ENCODE measurements at places on chromosomes 12 and 14. TPM values are rescaled to one million over a fixed set of nuclear protein-coding genes. Genes with fewer than 3 reads are reported as not detected.

ANKRD33 gene
- total RNA-seq = not detected

TRHDE gene
- total RNA-seq = 0.13 TPM

- H3K27me3 ChIP-seq = no peaks in the 10 kb centered on the region
- no peaks in the 10 kb centered on the region for H3K4me1 ChIP-seq
- no peak for DNase-seq
- H3K36me3 ChIP-seq = no peaks in the 10 kb centered on the region
- H3K27ac ChIP-seq = no peak overlapping the region
Measured at GRCh38 chr12:27422697-27423096, 23.8 kb upstream of the SMCO2 start.

- H3K36me3 ChIP-seq = no peaks in the 10 kb centered on the region
- H3K27ac ChIP-seq = no peak overlapping the region
- no peak for DNase-seq
- no peak overlapping the region for H3K4me3 ChIP-seq
Measured at GRCh38 chr12:24943947-24944600, 4.8 kb downstream of the BCAT1 start.

DNA sequence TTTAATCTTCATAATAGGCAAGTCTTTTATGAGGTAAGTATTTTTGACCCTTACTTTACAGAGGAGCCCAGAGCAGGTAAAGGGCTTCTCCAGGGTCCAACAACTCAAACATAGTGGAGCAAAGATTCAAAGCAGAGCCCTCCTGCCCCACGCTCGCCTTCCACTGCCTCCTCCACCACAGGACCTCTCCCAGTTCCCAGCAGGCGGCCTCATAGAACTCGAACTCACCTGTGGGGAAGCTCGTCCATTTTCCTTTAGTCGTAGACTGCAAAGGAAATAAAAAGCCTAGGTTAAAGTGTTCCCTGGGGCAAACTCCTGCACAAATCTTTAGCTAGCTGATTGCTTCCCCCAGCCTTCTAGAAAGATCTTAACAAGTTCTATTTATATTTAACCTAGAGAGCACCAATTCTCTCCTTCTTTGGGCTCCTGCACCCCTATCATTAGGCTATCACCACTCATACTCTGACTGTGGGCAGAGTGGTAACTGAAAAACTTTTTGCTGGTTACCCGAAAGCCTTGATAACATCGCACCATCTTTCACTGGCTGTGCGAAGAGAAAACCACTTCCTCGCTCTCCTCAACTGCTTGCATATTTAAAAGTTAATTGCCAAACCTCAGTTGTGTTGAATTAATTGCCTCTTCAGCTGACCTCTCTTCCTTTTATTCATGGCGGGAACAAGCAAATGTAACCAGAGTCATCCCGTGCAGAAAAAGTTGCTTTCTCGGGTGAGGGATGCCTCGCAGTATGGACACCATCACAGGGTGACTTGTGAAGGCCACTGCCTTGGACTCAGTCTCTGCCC lies 299.6 kb downstream of the DPF3 start:
- H3K4me3 ChIP-seq = no peak overlapping the region
- H3K27ac ChIP-seq = no peak overlapping the region
- H3K27me3 ChIP-seq = peaks cover 1% of the 10 kb centered on the region
- no peak for DNase-seq
- H3K4me1 ChIP-seq = no peaks in the 10 kb centered on the region

DNA sequence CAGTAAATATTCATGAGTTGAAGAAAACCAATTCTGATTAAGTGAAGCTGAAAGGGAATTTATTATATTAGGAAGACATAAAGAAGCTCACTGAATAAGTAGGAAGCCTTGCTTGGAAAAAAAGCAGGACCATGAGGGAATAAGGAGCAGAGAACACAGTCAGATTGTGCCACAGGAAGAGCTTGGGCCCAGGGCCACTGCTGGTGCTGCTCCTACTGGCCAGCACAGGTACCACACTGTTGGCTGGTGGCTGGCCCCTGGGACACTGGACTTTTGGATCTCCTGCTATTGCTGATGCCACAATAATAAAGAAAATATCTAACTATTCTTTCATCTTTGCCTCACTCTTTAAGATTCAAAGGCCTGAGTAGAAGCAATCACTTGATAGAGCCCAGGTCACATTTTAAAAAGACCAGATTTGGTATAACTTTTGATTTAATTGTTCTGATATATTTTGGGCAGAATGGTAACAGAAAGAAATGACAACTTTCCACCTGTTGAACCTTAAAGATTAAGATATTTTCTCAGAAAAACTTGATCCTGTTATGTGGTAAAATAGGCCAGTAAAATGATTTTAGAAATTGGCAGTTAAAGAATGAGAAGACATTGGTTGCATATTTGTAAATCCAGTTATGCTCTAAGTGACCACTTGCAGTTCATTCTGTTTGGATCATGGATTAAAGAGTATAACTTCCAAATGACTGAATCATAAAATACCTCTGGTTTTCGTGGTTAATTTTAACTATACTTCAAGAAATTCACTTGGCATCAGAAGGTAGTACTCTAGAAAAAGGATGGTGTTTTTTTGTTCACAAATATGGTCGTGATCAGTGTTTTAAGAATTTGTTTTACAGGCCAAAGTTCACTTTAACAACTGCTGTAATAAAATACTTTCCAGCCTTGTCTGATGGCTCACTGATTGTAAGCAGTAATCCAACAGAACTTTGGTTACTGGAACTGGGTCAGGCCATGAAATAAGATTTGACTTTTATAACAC lies 68.3 kb downstream of the DERA start:
- no peak for DNase-seq
- H3K36me3 ChIP-seq = peaks cover 11% of the 10 kb centered on the region
- no peaks in the 10 kb centered on the region for H3K27me3 ChIP-seq
- no peak overlapping the region for H3K4me3 ChIP-seq
- peak overlapping the region; percentile 44 for H3K27ac ChIP-seq

- H3K4me3 ChIP-seq = no peak overlapping the region
- no peaks in the 10 kb centered on the region for H3K36me3 ChIP-seq
- DNase-seq = no peak
- H3K27me3 ChIP-seq = no peaks in the 10 kb centered on the region
Measured at GRCh38 chr12:92424338-92424737, 278.5 kb upstream of the PLEKHG7 start.

NANOG gene
- 0.19 TPM for total RNA-seq

GRCh38 chr14:38255673-38256532 lies at the start of gene CLEC14A:
CLEC14A (minus strand) TSS chr14:38256093; CDS start chr14:38256022, 71 bp downstream.
- H3K27ac ChIP-seq = peak within 1 kb of the TSS; percentile 71
- H3K36me3 ChIP-seq = no peaks in the 10 kb centered on the region
- no peaks in the 10 kb centered on the region for H3K27me3 ChIP-seq
- peak within 1 kb of the TSS; percentile 69 for H3K4me3 ChIP-seq
- no peaks in the 10 kb centered on the region for H3K4me1 ChIP-seq
- DNase-seq = peak; percentile 89

GRCh38 chr12:56010111-56010570 lies 10.7 kb upstream of the IKZF4 start:
- no peak overlapping the region for H3K27ac ChIP-seq
- H3K36me3 ChIP-seq = peaks cover 3% of the 10 kb centered on the region
- DNase-seq = no peak

B4GALNT3 gene
- total RNA-seq = 4.0 TPM

GRCh38 chr14:24630087-24630871 lies 3.7 kb downstream of the GZMB start:
- no peaks in the 10 kb centered on the region for H3K4me1 ChIP-seq
- no peak overlapping the region for H3K4me3 ChIP-seq

RNASE1 gene
- 97.8 TPM for total RNA-seq

KCNMB4 gene
- total RNA-seq = 1.9 TPM

CMKLR1 gene
- 5.5 TPM for total RNA-seq

- H3K4me3 ChIP-seq = peak overlapping the region; percentile 67
- H3K36me3 ChIP-seq = no peaks in the 10 kb centered on the region
- peaks cover 2% of the 10 kb centered on the region for H3K27me3 ChIP-seq
- no peak overlapping the region for H3K27ac ChIP-seq
- DNase-seq = no peak
- H3K4me1 ChIP-seq = peaks cover 21% of the 10 kb centered on the region
Measured at GRCh38 chr12:65825507-65826352, 1.4 kb downstream of the HMGA2 start.

DNA sequence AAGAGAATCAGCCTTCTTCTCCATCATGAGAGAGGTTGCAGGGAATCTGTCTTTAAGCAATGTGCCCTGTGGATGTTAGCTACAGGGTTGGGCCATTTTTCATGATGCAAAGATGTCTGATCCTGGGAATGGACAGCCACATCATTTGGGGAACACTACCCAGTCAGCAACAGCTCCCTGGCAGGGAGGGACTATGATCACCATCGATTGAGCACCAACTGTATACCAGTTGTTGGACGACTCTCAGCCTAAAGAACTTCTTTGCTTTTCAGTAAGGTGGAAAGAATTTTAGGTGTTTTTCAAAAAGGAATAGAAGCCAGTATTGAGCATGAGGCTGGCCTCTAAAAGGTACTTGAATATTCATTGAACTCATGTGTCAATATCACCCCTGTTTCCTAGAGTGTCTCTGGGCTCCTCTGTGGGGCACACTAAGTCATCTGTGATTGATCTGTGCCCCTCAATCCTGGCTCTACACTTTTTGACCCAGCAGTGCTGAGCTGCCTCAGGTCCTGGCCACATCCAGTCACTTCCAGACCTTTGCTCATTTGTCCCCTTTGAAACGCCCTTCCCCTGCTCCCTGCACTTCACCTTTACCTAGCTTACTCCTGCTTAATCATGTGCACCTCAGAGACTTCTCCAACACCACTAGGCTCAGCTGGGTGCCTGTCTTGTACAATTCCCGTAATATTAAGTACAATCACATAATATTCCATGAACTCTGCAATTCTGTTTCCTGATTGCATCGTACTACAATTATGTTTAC lies 2.2 kb upstream of the CLMN start:
- no peaks in the 10 kb centered on the region for H3K36me3 ChIP-seq
- no peaks in the 10 kb centered on the region for H3K27me3 ChIP-seq
- DNase-seq = no peak
- no peaks in the 10 kb centered on the region for H3K4me1 ChIP-seq

DNA sequence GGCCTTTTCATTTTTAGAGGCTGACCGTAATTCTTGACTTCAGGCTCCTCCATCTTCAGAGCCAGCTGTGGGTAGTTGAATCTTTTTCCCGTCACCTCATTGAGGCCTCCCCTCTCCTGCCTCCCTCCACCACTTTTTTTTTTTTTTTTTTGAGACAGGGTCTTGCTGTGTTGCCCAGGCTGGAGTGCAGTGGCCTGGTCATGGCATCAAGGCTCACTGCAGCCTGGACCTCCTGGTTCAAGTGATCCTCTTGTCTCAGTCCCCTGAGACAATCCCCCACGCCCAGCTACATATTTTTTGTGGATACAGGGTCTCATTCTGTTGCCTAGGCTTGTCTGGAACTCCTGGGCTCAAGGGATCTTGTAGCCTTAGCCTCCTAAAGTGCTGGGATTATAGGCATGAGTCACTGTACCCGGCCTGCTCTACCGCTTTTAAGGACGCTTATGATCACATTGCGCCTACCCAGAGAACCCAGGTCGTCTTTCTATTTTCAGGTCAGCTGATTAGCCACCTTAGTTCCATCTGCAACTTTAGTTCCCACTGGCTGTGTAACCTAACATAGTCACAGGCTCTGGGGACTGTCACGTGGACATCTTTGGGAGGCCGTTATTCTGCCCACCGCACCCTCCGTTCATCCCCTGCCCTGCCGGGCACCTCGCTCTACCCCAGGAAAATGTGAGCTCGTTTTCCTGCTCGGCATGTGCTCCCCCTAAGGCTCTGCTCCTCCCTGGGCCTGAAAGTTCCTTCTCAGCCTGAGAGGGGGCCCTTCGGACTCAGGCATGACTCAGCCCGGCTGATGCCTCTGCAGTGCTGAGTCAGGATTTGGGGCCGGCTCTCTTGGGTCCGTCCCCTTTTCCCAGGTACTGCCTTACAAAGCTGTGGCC lies 13.4 kb downstream of the TNFAIP2 start:
- peaks cover 3% of the 10 kb centered on the region for H3K36me3 ChIP-seq
- peak overlapping the region; percentile 86 for H3K27ac ChIP-seq
- peak; percentile 64 for DNase-seq
- H3K27me3 ChIP-seq = no peaks in the 10 kb centered on the region
- peak overlapping the region; percentile 30 for H3K4me3 ChIP-seq
- peaks cover 16% of the 10 kb centered on the region for H3K4me1 ChIP-seq

DIO2 gene
- 0.76 TPM for total RNA-seq

KRT74 gene
- not detected for total RNA-seq

GRCh38 chr12:53626702-53627169 lies 554 bp upstream of the ATF7 start:
- no peak for DNase-seq
- H3K36me3 ChIP-seq = no peaks in the 10 kb centered on the region
- H3K27me3 ChIP-seq = no peaks in the 10 kb centered on the region
- H3K27ac ChIP-seq = peak overlapping the region; percentile 95
- H3K4me1 ChIP-seq = peaks cover 33% of the 10 kb centered on the region

GRCh38 chr14:98840511-98840910 lies 431.5 kb downstream of the BCL11B start:
- H3K4me3 ChIP-seq = no peak overlapping the region
- no peaks in the 10 kb centered on the region for H3K4me1 ChIP-seq
- H3K27ac ChIP-seq = no peak overlapping the region
- no peaks in the 10 kb centered on the region for H3K36me3 ChIP-seq
- DNase-seq = no peak

- no peak overlapping the region for H3K27ac ChIP-seq
- no peak for DNase-seq
- no peak overlapping the region for H3K4me3 ChIP-seq
Measured at GRCh38 chr14:42000450-42000849, 393.8 kb downstream of the LRFN5 start.

DNA sequence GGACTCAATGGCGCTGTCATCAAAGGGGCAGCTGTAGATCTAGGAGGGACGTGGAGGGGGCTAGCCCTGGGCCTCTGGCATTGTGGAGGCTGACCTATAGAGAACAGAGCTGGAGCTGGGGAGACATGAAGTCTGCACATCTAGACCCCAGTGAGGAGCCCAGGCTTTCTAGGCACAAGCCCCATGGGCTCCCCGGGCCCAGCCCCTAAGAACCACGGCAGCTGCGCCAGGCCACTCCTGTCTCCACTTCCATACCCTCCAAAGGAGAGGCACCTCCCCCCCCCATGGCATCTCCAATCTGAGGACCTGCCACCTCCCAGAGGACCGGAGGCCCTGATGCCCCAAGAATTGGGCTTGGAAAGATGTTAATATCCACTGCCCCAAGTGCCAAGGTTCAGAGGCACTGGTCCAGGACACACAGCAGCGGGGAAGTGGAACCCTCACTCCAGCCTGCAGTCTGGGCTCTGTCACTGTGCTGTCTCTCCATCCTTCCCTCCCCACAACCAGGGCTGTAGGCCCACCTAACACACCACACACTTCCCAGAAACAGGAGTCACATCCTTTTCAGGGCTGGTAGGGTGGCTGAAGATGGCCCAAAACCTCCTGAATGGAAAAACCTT lies 4.5 kb downstream of the ANKRD9 start:
- peak overlapping the region; percentile 36 for H3K4me3 ChIP-seq
- H3K27ac ChIP-seq = peak overlapping the region; percentile 90
- no peaks in the 10 kb centered on the region for H3K36me3 ChIP-seq
- peaks cover 43% of the 10 kb centered on the region for H3K4me1 ChIP-seq
- H3K27me3 ChIP-seq = no peaks in the 10 kb centered on the region

DNA sequence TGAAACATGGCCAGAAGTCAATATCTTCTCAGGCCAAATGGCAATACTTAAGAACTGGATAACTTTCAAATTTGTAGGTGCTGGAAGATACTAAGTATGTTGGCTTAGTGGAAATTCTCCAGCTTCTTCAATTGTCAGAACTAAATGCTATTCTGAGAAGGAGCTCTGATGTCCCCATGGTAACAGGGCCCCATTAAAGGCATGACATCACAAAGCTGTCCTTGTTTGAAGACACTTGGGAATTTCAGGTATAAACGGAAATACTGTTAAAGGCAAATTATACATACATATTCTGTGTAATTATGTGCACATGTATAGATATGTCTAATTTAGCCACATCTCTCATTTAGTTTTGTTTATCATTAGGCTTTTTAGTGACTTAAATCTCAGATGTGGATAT lies 210.0 kb upstream of the SEL1L start:
- no peak overlapping the region for H3K27ac ChIP-seq
- no peak overlapping the region for H3K4me3 ChIP-seq
- no peaks in the 10 kb centered on the region for H3K36me3 ChIP-seq

SIX4 gene
- total RNA-seq = 38.1 TPM

All from psoas muscle (tissue), 8 donors.